Right renal cortex interstitium (tissue), 3 donors: ENCODE measurements at places on chromosomes 1 and 21. TPM values are rescaled to one million over a fixed set of nuclear protein-coding genes. Genes with fewer than 3 reads are reported as not detected.

HORMAD1 gene
- polyA plus RNA-seq: not detected

- DNase-seq: no peak
Measured at GRCh38 chr1:80639777-80640533, 1160.8 kb upstream of the ADGRL2 start.

- no peak for DNase-seq
Measured at GRCh38 chr1:43256675-43257570, 12.9 kb upstream of the TMEM125 start.

DNA sequence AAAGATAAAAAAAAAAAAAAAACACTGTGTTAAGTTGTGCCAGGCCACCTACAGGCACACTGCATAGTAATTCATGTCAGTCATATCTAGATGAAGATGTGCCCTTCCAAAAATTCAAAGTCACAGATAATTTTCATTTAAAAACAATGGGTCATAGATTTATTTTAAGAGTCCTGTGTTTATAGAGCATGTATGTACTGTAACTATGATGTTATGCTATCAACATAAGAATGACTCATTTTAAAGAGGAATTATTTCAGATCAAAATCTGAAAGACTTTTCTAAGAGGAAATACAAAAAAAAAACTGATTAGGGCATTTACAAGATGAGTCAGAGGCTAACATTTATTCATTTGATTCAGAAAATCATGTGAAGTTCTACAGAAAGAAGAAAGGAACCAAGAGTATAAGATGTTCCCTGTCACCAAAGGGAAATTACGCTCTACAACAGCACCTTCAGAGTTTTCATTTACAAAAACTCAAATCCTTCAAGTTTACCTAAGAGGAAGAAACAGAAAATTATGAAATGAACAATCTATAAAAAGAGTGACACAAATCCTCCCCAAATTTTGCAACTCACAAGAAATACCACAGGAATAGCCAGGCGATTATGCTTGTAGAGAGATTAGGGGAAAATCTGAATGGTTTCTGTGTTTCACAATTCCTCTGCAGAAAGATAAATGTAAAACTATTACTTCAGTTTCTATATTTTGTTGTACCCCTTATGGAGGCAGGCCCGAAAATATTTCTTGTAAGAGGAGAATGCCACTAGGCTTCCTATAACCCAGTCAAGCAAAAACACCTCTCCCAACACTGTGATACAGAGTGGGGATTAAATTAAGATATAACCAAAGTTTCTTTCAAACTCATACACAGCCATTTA is 13.8 kb downstream of the TP53BP2 start:
- DNase-seq: no peak

NPL gene
- 4.5 TPM for polyA plus RNA-seq

HES2 gene
- 0.34 TPM for polyA plus RNA-seq

GRCh38 chr1:164671966-164672571 is 113.1 kb downstream of the PBX1 start:
- DNase-seq: no peak

- no peak for DNase-seq
Measured at GRCh38 chr1:77511440-77511840, 171.0 kb downstream of the ZZZ3 start.

GALNT2 gene
- 57.6 TPM for polyA plus RNA-seq

DNA sequence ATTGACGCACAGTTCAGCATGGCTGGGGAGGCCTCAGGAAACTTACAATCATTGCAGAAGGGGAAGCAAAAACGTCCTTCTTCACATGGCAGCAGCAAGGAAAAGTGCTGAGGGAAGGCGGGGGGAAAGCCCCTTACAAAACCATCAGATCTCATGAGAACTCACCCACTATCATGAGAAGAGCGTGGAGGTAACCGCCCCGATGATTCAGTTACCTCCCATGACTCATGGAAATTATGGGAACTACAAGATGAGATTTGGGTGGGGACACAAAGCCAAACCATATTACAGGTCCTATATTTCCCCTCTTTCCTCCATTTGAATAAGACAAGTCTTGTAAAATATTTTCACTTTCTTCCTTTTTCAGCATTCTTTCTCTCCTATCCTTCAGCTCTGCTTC is 7.7 kb upstream of the TTLL7 start:
- no peak for DNase-seq

GRCh38 chr1:22420455-22421053 is 31.1 kb upstream of the ZBTB40 start:
- DNase-seq: no peak

GRCh38 chr1:34928699-34929496 is 552 bp downstream of the DLGAP3 start:
- DNase-seq: no peak

- DNase-seq: no peak
Measured at GRCh38 chr1:152501704-152502103, 8.9 kb upstream of the LCE5A start.

PSEN2 gene
- polyA plus RNA-seq: 15.8 TPM

- DNase-seq: no peak
Measured at GRCh38 chr1:198681831-198682759, 43.3 kb downstream of the PTPRC start.

MPL gene
- 0.50 TPM for polyA plus RNA-seq

DNA sequence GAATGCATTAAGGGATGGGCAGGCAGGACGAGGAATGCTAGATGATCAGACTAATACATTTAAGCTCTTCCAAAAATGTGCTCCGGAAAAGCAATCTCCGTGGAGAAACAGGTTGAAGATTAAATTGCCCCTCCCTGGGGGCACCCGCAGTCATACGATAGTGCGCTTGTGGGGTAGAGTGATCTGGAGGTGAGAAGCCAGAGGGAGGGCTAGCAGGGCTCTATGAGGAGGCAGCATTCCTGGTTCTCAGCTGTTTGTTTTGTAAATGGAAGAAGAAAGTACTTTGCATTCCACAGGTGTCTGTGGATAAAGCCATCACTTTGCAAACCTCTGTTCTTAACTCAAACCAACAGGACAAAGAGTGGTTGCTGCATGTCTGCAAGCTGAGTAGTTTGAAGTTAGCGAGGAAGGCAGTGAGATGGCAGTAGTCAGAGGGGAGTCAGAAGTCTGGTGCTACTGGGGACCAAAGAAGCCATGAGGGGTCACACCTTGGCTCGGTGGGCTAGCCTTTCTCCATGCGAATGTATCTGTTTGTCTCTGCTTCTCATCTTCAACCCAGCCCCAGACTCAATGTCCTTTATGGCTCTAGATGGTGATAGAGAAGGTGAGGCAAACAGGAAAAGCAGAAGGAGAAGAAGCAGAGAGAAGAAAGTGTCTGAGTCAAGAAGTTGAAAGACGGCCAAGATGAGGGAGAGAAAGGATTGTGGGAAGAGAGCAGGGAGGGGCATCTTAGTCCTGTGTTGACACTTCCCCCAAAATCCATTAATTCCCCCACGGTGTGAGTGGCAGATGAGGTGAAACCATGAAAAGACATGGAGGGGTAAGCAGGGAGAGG is 65.2 kb upstream of the GJA8 start:
- DNase-seq: no peak

DNA sequence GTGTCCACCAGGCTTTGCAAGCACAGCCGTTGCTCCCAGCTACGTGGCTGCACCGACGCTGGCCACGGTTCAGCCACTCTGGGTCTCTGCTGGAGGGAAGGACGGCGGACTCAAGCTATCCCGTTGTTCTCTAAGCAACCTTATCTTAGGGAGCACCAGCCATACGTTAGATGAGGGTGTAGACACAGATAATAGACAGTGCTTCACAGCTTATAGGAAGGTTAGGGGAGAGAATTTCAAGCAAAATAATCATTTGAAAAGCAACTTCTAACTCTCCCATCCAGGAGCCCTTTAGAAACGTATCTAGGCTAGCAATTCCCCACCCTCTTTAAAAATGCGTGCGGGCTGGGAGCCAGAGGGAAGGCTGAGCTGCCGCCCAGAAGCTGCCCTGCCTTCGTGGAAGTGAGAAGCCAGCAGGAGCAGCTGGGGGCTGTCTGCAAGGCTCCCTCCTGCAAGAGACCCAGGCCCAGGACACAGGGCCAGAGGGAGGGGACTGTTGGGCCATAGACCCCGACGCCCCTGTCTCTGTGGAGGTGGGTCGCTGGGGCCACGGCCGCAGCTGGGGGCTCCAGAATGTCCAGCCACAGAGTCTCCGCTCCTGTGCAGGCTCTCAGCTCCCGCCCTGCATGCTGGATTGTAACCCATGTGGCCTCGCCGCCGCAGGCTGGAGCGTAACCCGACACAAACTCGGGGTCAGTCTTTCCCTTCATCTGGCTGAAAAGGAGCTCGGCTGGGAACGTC is 31.2 kb upstream of the COL6A2 start:
- no peak for DNase-seq

- DNase-seq: no peak
Measured at GRCh38 chr1:39957299-39958015, 2.5 kb downstream of the MFSD2A start.

DNA sequence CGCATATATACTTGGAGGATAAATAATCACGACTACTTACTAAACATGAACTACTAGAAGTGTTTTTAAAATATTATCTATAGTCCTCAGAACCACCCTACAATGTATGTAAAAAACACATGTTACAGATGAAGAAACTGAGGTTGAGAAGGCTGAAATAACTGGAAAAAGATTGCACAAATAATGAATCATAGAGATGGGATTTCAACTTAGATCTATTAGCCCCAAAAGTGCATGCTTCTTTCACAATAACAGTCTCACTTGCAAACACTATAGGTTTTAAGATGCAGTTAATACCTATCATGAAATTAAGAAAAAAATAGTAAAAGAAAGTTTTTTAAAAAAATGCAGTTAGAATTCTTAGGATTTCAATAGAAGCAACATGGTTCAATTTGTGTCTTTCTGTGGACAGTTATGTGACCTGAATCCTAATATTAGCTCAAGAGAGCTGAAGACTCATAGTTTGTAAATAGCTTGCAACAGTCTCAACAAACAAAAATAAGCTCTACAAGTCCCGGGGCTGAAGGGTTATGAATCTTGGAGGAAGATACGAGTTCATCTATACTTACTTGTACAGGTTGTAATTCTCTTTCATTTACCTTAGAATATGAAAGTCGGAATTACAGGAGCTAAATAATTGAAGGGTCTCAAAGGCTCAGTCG is 58.6 kb upstream of the NTPCR start:
- DNase-seq: no peak

DNA sequence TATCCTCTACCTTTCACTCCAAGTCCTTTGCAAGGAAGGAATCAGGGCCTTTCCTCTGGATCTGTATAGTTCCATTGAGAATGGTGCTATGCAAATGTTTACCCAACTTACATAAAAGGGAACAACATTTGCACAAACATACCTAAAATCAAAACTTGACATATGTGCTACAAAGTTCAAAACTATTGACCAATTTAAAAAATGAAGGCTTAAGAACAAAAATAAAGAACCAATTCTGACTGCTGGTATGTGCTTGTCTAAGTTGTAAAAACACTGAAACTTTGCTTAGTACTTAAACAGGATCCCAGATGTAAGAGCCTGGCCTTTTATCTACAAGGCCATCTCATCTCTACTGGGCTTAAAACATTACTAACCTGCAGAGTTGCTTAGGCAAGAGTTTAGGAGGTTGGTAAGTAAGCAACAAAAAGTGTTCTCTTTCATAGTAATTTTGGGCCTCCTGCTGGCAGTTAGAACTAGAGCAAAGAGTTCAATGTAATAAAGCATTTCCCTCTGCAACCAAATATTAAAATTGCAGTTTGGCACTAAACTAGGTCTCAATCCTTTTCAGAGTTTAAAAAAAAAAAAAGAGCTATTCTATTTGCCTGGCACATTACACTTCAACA is 2.0 kb downstream of the SCMH1 start:
- peak; percentile 10 for DNase-seq

- DNase-seq: no peak
Measured at GRCh38 chr21:35404247-35404646, 355.1 kb upstream of the RUNX1 start.

DNA sequence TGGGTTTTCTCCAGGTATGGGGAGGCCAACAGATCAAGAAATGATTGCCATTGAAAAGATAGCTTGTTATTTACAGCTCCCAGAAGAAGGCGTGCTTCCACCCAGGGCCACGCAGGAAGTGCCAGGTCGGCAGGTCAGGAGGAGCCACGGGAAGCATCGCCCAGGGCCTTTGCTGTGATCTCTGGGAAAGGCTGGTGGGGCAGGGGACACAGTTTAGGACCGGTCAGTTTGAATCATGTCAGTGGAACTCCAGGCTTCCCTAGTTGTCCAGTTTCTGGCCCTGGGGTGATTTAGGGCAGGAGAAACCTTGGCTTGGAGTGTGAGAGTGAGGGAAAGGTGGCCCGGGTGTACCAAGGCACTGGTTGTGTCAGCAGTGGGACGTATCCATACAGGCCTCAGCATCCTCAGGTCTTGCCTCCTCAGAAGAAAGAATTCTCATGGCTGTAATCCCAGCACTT is 11.4 kb downstream of the PLA2G5 start:
- no peak for DNase-seq

- no peak for DNase-seq
Measured at GRCh38 chr1:54336116-54336515, 70.1 kb downstream of the SSBP3 start.

GRCh38 chr21:44592446-44593311 is at the start of gene KRTAP10-6:
Gene KRTAP10-6, minus strand, starts transcription at chr21:44592505. Its CDS starts 21 bp downstream, at chr21:44592484.
- no peak for DNase-seq

DNA sequence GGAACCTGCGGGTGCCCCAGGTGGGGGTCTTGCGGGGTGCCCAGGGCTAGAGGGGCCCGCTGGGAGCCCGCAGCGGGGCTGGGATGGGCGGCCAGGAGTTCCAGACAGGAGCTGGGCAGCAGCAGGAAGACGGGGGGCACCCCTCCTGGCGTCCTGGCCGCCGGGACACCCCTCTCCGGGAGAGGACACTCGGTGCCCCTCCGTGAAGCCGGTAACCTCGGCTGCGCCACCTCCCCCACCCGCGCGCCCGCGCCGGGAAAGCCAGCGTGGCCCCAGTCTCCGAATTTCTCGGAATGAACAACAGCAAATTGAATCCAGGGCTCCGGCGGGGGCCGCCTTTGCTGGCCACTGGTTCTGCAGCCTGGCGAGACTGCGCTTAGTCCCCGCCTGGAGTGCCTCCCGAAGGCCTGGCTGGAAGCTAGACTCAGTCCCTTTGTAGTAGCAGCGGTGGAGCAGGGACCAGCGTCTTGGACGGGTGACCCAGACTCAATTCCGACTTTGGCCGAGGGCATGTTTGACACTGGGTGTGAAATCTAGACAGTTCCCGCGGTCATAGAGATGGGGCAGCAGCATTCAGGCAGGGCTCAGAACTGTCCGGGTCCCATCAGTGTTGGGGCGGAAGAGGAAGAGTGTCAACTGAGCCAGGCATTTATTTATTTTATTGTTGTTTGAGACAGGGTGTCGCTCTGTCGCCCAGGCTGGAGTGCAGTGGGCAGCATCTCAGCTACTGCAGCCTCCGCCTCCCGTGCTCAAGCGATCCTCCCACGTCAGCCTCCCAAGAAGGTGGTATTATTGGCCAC is 773 bp downstream of the IFNGR2 start:
- DNase-seq: no peak

KCNJ9 gene
- polyA plus RNA-seq: 0.08 TPM

GRCh38 chr1:109527846-109528695 is 11.6 kb upstream of the GPR61 start:
- DNase-seq: no peak

GRCh38 chr1:51843948-51844347 is 34.6 kb downstream of the NRDC start:
- no peak for DNase-seq

ZNF683 gene
- polyA plus RNA-seq: not detected

GRCh38 chr1:94580367-94581115 is 39.0 kb upstream of the F3 start:
- DNase-seq: no peak

CTH gene
- 16.2 TPM for polyA plus RNA-seq
